ENCODE measurements at places on chromosomes 6 and 20. TPM values are rescaled to one million over a fixed set of nuclear protein-coding genes. Genes with fewer than 3 reads are reported as not detected.

DNA sequence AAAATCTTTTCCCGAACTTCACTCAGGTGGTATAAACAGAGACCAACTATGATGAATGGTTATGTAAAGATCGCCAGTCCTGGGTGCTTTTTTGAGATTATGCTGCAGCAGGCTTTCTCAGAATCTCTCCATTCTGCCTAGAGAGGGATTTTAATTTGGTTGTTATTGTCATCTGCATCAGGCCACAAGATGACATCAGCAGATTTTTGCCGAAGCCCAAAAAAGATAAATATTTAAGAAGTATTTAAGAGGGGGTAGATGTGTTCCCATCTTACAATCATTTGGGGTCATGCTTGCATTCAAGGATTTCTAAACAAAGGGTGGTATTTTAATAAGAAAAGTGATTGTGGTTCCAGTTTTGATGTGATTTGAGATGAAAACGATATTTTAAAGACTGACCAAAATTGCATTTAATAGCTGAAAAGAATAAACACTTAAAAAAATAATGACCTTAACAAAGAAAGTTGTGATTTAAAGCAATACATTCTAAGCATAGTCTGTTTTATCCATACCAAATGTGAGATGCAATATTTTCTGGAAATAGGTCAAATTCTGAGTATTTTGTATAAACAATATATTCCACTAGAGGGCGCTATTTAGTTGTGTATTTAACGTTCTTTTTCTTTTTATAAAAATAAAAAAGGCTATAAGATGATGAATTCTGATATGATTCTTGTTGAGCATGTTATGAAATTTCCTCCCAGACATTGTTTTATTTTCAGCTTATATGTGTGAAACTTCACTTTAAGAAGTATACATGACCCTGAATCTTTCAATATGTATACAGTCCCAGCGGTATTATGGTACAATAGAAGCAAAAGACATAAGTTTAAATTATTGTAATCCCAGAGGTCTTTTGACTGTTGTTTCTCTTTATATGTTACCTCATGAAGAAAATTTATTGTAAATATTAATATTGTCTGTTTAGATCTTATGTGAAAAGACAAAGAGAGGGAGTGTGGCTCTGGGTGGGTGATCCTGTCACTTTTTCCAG, 51.0 kb upstream of the ZFP64 start:
- H3K4me1 ChIP-seq: no peaks in the 10 kb centered on the region
- no peak overlapping the region for H3K4me3 ChIP-seq
- no peaks in the 10 kb centered on the region for H3K27me3 ChIP-seq
- H3K36me3 ChIP-seq: no peaks in the 10 kb centered on the region

DNA sequence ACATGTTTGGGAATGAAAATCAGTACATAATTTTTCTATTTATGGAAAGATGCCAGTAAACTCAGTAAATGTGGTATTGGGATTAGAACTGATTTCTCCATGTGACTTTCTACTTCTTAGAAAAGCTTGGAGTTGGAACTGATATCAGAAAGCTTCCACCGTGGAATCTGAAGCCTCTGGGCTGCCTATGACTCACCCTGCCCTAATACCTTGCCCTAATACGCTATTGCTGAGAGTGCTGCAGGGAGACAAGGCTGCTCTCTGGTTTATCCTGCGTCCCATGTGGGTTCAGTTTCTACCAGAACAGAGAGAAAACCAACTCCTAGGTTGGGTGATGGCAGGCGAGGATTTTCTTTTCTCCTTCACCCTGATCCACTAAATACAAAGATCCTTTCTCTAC, 3.3 kb upstream of the STMND1 start:
- H3K4me3 ChIP-seq: no peak overlapping the region
- H3K27me3 ChIP-seq: peaks cover 14% of the 10 kb centered on the region
- no peak overlapping the region for H3K27ac ChIP-seq

DNA sequence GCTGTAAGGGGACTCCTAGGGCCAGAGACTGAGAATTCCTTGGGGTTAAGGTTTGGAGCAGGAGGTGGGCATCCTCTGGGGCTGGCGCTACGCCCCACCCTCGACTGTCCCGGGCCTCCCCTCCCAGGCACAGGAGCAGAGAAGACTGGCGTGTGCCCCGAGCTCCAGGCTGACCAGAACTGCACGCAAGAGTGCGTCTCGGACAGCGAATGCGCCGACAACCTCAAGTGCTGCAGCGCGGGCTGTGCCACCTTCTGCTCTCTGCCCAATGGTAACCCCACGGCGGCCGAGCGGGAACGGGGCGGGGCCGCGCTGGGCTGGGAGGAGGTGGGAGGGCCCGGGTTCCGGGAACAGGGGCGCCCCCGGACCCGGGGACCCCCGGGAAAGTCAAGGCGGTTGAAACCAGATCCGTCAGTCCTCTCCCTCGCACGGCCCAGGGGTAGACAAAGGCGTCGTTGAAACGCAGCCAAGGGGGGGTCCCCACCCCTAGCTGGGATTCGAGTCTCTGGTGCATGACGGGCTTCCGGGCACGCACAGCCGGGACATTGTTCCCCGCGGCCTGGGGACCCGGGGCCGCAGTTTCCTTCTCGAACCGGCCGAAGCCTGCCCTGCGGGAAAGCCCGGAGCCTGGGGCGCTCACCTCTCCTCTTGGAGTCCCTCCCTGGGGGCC, 844 bp downstream of the WFDC2 start:
- H3K4me3 ChIP-seq: peak overlapping the region; percentile 27
- H3K27ac ChIP-seq: peak overlapping the region; percentile 78
- peak; percentile 68 for DNase-seq

DNA sequence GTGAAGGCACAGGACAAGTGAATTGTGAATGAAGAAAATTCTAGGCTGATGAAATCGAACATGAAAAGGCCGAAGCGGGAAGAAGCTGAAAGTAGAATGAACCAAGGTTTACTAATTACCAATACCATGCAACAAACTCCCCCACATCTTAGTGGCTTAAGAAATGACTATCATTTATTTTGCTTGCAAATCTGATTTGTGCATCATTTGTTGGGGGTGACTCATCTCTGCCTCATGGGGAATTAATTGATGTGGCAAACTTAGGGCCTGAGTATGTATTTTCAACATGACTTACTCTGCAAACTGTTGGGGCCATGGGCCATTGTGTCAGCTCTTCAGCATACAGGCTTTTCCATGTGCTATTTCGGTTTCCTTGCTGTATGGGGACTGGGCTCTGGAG, 26.8 kb downstream of the PPP1R14C start:
- H3K36me3 ChIP-seq: no peaks in the 10 kb centered on the region
- H3K4me3 ChIP-seq: no peak overlapping the region
- no peaks in the 10 kb centered on the region for H3K27me3 ChIP-seq
- DNase-seq: no peak
- H3K4me1 ChIP-seq: no peaks in the 10 kb centered on the region

- H3K27me3 ChIP-seq: no peaks in the 10 kb centered on the region
- H3K4me3 ChIP-seq: no peak overlapping the region
- DNase-seq: peak; percentile 82
Measured at GRCh38 chr6:137811121-137811915, 55.7 kb upstream of the TNFAIP3 start.

- no peak for DNase-seq
- H3K36me3 ChIP-seq: no peaks in the 10 kb centered on the region
- peaks cover 4% of the 10 kb centered on the region for H3K4me1 ChIP-seq
Measured at GRCh38 chr6:144405163-144405562, 120.0 kb downstream of the UTRN start.

- DNase-seq: no peak
- no peaks in the 10 kb centered on the region for H3K27me3 ChIP-seq
- H3K4me1 ChIP-seq: peaks cover 11% of the 10 kb centered on the region
- H3K4me3 ChIP-seq: no peak overlapping the region
- H3K36me3 ChIP-seq: no peaks in the 10 kb centered on the region
Measured at GRCh38 chr6:2517855-2518473, 232.8 kb downstream of the MYLK4 start.

- H3K4me3 ChIP-seq: no peak overlapping the region
- peak overlapping the region; percentile 43 for H3K27ac ChIP-seq
- no peaks in the 10 kb centered on the region for H3K27me3 ChIP-seq
- H3K36me3 ChIP-seq: no peaks in the 10 kb centered on the region
Measured at GRCh38 chr20:19947611-19948264, 69.4 kb upstream of the NAA20 start.

- peaks cover 2% of the 10 kb centered on the region for H3K4me1 ChIP-seq
- H3K36me3 ChIP-seq: no peaks in the 10 kb centered on the region
- no peaks in the 10 kb centered on the region for H3K27me3 ChIP-seq
- no peak overlapping the region for H3K4me3 ChIP-seq
- H3K27ac ChIP-seq: no peak overlapping the region
Measured at GRCh38 chr6:169795196-169795595, 43.8 kb downstream of the ERMARD start.

- H3K4me1 ChIP-seq: no peaks in the 10 kb centered on the region
- no peak overlapping the region for H3K4me3 ChIP-seq
- no peak for DNase-seq
- no peaks in the 10 kb centered on the region for H3K36me3 ChIP-seq
- no peaks in the 10 kb centered on the region for H3K27me3 ChIP-seq
Measured at GRCh38 chr6:136600818-136601217, 50.6 kb upstream of the MAP7 start.

GRCh38 chr6:143949535-143949934, 58.5 kb downstream of the PLAGL1 start:
- no peaks in the 10 kb centered on the region for H3K4me1 ChIP-seq
- no peak for DNase-seq
- no peak overlapping the region for H3K4me3 ChIP-seq
- no peaks in the 10 kb centered on the region for H3K36me3 ChIP-seq
- no peaks in the 10 kb centered on the region for H3K27me3 ChIP-seq

DNA sequence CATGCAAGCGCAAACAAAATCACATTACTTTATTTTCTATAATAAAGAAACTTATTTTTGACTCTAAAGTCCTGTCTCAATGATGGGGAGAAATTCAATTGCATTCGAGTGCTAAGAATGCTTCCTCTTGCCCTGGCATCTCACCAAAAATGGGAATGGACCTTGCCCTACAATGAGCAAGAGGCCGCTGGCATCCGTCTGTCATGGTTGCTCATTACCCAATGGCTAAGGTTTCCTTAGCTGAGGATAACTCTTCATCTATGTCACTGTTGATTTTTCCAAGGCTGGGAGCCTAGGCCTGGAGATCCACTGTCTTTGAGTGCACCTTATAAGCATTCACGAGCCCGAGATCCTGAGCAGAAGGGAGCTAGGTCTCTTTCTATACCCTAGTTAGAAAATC, 471.3 kb upstream of the NRSN1 start:
- no peak overlapping the region for H3K4me3 ChIP-seq
- H3K4me1 ChIP-seq: peaks cover 4% of the 10 kb centered on the region
- no peaks in the 10 kb centered on the region for H3K36me3 ChIP-seq

DNA sequence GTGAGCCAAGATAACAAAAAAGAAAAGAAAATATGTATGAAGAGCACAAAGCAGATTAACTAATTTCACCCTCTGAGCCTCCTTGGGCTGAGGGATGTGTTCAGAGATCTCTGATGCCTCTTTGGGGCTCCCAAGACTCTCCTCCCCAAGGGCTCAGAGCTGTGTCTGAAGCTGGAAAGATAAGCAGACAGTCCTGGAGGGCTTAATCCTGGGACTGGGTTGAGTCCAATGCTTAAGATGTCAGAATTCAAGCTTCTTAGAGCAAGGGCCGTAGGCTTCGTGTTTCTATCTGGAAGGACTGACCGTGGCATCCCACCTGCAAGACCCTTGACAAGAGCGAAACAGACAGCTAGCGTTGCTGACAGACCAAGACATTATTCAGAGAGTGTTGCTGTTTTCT, 229.0 kb downstream of the ZMYND8 start:
- H3K36me3 ChIP-seq: no peaks in the 10 kb centered on the region
- DNase-seq: no peak
- no peak overlapping the region for H3K27ac ChIP-seq
- no peak overlapping the region for H3K4me3 ChIP-seq
- H3K4me1 ChIP-seq: no peaks in the 10 kb centered on the region

DNA sequence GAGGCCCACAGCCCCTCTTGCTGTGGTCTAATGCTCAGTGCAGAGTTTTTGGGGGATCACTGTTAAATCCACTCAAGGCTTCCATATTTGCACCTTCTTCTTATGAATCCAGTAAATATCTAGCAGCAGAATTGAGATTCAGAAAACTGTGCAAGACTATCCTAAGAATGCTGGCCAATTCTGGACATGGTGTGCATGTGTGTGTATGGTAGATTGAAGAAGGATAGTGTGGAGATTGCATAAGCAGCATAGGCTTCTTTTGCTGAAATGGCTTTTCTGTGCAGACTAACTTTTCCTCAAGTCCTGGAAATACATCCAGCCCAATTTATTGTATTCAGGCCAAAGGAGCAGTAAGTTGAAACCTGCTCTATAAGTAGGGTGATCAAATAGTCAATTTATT, 39.7 kb downstream of the FBXO9 start:
- no peaks in the 10 kb centered on the region for H3K27me3 ChIP-seq
- peaks cover 6% of the 10 kb centered on the region for H3K36me3 ChIP-seq
- no peak overlapping the region for H3K27ac ChIP-seq
- DNase-seq: no peak
- H3K4me3 ChIP-seq: no peak overlapping the region
- H3K4me1 ChIP-seq: no peaks in the 10 kb centered on the region

GRCh38 chr20:34155836-34156235, 43.8 kb upstream of the EIF2S2 start:
- H3K4me3 ChIP-seq: no peak overlapping the region
- no peak for DNase-seq
- H3K27ac ChIP-seq: no peak overlapping the region
- no peaks in the 10 kb centered on the region for H3K36me3 ChIP-seq
- no peaks in the 10 kb centered on the region for H3K27me3 ChIP-seq

DNA sequence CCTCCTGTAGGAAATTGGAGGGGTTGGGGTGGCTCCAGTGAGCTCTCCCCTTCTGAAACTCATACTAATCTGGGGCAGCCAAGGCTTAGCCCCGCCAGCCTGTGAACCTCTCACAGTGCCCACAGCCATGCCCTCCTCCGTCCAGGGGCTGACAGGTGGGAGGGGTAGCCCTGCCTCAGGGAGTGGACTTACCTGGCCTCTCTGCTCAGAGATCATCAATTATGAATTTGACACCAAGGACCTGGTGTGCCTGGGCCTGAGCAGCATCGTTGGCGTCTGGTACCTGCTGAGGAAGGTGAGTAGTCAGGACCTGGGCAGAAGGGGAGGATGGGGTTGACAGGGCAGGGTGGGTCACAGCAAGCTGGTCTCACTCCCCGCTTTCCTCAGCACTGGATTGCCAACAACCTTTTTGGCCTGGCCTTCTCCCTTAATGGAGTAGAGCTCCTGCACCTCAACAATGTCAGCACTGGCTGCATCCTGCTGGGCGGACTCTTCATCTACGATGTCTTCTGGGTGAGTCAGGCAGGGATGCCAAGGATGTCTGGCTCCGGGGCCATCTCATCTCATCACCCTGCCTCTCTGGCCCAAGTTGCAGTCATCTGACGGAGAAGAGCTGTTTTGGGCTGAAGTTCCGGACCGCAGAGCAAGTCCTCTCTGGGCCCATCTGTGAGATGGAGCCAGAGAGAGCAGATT, 34.7 kb downstream of the HM13 start:
- H3K27me3 ChIP-seq: no peaks in the 10 kb centered on the region
- DNase-seq: no peak
- H3K4me1 ChIP-seq: no peaks in the 10 kb centered on the region
- H3K36me3 ChIP-seq: peaks cover 3% of the 10 kb centered on the region
- H3K4me3 ChIP-seq: no peak overlapping the region
- H3K27ac ChIP-seq: no peak overlapping the region

- no peak for DNase-seq
- H3K27ac ChIP-seq: no peak overlapping the region
- H3K4me3 ChIP-seq: no peak overlapping the region
- no peaks in the 10 kb centered on the region for H3K27me3 ChIP-seq
- H3K4me1 ChIP-seq: peaks cover 3% of the 10 kb centered on the region
- H3K36me3 ChIP-seq: peaks cover 11% of the 10 kb centered on the region
Measured at GRCh38 chr6:70738028-70738427, 70.3 kb downstream of the SMAP1 start.

AIF1 gene
- total RNA-seq: not detected

TGM2 gene
- 52.0 TPM for total RNA-seq

SNTA1 gene
- total RNA-seq: 17.1 TPM

GZF1 gene
- total RNA-seq: 4.9 TPM

SH3BGRL2 gene
- total RNA-seq: 177 TPM

Measured in transverse colon (tissue), 4 donors.